ENCODE measurements at places on chromosomes 5 and 9. TPM values are rescaled to one million over a fixed set of nuclear protein-coding genes. Genes with fewer than 3 reads are reported as not detected.

ABLIM3 gene
- not detected for total RNA-seq

PCDHB4 gene
- not detected for total RNA-seq

CCDC69 gene
- total RNA-seq, result 64.7 TPM

PRDM9 gene
- total RNA-seq, result not detected

FOXD4L6 gene
- total RNA-seq, result 0.10 TPM
